ENCODE measurements at places on chromosomes 1 and 21. TPM values are rescaled to one million over a fixed set of nuclear protein-coding genes. Genes with fewer than 3 reads are reported as not detected.

The TNFRSF18 gene
- not detected for total RNA-seq

The GBP5 gene
- total RNA-seq: 10.4 TPM

The BNIPL gene
- 0.75 TPM for total RNA-seq

The TMOD4 gene
- total RNA-seq: not detected

The TBX15 gene
- 16.0 TPM for total RNA-seq

The CSMD2 gene
- 0.87 TPM for total RNA-seq

The HES5 gene
- not detected for total RNA-seq

The RNU1-1 gene
- total RNA-seq: 294 TPM

The LRRC39 gene
- total RNA-seq: 0.13 TPM

The SNX7 gene
- 111 TPM for total RNA-seq

The SPRR5 gene
- not detected for total RNA-seq

The PLD5 gene
- not detected for total RNA-seq

The NR1I3 gene
- not detected for total RNA-seq

The RAVER2 gene
- 0.47 TPM for total RNA-seq

The JTB gene
- total RNA-seq: 279 TPM

The ACKR1 gene
- not detected for total RNA-seq

The RGS7 gene
- 0.37 TPM for total RNA-seq

The LYSMD1 gene
- total RNA-seq: 15.8 TPM

The ADAM30 gene
- not detected for total RNA-seq

The RCSD1 gene
- total RNA-seq: 2.3 TPM

The B4GALT3 gene
- total RNA-seq: 37.0 TPM

The OXCT2 gene
- 0.44 TPM for total RNA-seq

The BATF3 gene
- total RNA-seq: 3.3 TPM

The RYR2 gene
- not detected for total RNA-seq

The MYBPH gene
- not detected for total RNA-seq

The C1orf21 gene
- 13.3 TPM for total RNA-seq

The LEMD1 gene
- not detected for total RNA-seq

Measured in SJSA1 (cell line).